ENCODE measurements at places on chromosomes 3 and 15.
A peak's percentile ranks its signal among the peaks of the same experiment; 100 is the strongest.

- DNase-seq: no peak
Measured at GRCh38 chr3:79822076-79822475, 54.3 kb upstream of the ROBO1 start.

- DNase-seq: no peak
Measured at GRCh38 chr3:197025736-197026480, 3.7 kb downstream of the MELTF start.

GRCh38 chr15:82900511-82901060 lies 51.9 kb downstream of the HOMER2 start:
- DNase-seq: no peak

DNA sequence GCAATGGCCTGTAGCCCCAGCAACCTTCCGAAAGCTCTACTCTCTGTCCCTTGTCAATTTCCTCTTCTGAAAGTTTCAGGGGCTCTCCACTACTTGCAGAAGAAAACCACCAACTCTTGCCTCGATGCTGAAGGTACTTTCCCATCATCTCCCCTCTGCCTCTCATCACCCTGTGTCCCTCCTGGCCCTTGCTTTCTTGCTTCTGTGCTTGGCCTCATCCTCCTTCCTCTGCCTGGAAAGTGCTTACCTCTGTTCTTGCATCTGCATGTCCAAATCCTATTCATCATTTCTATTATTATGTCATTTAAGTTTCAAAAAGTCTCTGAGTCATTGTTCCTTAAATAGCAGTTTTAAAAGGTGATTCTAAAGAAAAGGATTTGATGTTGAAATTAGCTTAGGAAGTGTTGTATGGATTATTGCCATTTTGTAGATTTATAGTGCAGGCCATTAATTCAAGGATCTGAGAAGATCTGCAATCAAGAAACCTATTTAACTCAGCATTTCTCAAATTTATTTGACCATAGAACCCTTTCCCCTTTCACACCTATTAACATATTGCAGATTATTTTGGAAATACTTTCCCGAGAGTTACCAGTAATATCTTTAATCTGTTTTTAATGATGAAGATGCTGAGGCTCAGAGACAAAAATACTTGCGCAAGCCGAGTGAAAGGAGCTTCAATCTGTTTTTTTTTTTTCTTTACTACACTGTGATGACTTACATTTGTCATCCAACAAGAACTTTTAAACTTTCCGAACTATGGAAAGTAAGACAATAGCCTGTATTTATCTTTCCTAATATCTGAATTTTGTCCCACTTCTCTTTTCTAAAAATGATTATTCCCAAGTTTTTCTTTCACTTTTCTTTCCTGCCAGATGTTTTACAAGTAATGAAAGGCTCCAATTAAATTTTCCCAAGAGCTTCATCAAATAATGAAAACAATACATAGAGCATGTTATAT lies 22.3 kb upstream of the CFAP161 start:
- no peak for DNase-seq

GRCh38 chr3:52128118-52128683 lies 26.0 kb downstream of the POC1A start:
- DNase-seq: peak; percentile 15
